AG09309 (cell line): ENCODE measurements at places on chromosomes 2 and 18.

DNA sequence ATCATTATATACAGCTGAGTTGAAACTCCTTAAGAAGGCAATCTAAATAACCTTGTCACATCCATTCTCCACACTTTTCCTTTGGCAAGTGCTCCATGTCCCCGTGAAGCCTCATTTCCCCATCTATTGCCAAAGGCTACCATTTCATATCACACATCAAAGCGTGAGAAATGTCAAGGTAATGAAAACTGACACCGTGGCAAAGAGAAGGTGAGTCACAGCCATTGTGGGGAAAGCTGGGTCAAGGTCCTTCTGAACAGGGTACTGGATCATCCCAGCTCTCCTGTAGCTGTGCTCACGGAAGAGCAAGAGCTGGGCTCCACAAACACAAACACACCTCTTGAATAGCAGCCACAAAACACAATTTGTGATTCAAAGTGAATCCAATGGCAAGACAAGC, 58.2 kb upstream of the REG3G start:
- DNase-seq = no peak

DNA sequence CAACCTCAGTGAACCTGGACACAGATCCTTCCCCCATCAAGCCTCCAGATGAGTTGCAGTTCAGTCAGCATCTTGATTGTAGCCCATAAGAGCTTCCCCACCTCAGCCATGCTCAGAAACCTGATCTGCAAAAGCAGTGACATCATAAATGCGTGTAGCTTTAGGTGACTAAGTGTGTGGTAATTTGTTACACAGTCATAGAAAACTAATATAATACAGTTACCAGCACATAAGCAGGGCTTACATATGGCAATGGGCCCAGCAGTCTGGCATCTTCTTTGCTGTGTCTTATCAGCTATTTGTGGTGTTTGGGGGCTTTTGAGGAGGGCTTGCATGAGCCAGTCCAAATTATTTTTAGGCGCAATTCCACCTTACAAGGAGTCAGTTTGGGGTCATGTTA, 807.0 kb downstream of the SLC4A3 start:
- DNase-seq = peak; percentile 27

- no peak for DNase-seq
Observed at GRCh38 chr2:8870441-8870840, 33.0 kb upstream of the KIDINS220 start.

DNA sequence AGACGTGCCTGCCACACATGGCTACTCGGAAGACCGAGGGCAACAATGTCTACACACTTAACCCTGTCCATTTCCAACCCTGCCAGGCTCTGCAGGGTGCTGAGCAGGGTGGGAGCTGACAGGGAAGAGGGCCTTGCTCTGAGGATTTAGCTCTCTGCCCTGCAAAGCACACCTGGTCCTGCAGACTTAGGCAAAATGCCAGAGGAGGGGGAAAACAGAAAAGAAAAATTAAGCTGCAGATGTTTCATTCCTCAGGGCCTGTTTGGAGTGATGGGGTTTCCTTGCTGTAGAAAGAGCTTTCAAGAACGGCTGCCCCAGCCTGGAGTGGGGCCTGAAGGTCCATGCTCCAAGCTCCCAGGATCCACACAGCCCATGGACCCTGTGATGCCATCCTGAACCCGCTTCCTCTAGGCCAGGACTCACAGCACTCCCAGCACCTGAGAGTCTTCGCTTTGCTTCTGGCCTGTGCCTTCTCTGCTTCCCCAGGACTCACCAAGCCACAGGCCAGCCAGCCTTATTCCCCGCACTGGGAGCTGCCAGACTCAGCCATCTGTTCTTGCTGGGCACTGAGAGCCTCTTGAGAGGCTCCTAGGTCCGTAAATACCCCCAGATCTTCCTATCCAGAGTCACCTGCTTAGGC, 9.1 kb upstream of the TEX51 start:
- no peak for DNase-seq

- no peak for DNase-seq
Observed at GRCh38 chr2:206241736-206242135, 32.7 kb upstream of the ZDBF2 start.

DNA sequence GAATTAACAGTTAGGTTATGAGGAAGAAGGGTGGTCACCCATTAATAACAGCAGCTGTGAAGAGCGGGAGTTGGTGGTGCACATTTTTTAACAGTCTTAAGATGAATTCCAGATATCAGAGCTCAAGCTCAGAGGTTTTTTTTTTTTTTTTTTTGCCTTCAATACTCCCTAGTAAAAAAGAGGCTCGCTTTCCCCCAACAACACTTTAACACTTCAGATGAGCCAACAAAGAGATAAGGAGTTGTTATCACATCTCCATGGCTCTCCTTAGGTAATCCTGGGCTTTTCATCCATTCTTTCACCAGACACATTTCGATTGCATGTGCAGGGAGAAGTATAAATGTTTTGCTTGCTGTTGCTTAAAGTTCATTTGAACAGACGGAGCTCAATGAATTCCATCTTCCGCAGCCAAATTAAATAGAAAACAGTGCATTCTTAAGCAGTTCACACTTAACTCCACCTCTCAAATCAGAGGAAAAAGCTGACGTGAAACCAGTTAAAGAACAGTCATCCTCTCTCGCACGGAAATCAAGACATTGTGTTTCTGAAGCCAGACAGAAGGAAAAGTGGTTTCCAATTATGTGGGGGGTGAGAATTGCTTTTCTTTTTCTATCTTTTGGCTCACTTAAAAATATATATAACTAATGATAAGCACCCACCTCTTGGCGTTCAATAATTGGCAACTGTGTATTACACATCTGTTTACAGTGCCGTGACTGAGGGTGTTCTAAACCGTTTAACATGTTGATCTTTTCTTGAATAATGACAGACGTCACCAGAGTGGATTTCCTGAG, 118.2 kb downstream of the ZNF521 start:
- peak; percentile 32 for DNase-seq

DNA sequence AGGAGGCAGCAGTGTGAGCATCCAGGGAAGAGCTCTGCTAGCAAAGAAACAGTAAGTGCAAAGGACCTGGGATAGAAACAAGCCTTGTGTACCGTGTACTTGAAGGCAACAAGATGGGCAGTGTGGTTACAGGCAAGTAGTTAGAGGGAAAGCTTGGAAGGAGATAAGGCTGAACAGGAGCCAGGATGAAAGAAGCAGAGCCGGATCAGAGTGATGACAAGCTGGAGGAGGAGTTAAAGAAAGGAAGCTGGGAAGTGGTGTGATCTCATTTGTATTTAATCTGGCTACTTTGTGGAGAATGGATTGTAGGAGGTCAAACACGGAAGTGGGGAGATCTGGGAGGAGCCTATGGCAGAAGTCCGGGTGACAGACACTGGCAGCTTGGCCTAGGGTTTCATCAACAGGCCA, 44.7 kb upstream of the VPS54 start:
- DNase-seq = no peak

- DNase-seq = no peak
Observed at GRCh38 chr18:58464104-58464625, 164.7 kb downstream of the ALPK2 start.

DNA sequence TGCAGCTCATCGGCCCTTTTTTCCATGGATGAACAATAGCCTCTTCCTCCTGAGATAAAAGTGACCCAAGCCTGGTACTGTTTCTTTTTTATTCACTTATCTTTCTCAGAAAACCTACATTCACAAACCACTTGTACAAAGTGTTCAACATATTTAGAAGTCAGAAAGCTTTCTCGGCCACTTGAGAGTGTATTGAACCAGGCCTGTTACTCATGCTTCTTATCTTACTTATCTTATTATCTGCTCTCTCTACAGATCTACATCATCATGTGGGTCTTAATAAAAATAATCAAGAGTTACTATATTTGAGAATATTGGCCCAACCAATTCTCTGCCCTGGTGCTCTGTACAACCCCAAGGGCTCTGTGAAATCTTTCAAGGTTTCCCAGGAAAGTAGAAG, 242.1 kb downstream of the MREG start:
- no peak for DNase-seq

DNA sequence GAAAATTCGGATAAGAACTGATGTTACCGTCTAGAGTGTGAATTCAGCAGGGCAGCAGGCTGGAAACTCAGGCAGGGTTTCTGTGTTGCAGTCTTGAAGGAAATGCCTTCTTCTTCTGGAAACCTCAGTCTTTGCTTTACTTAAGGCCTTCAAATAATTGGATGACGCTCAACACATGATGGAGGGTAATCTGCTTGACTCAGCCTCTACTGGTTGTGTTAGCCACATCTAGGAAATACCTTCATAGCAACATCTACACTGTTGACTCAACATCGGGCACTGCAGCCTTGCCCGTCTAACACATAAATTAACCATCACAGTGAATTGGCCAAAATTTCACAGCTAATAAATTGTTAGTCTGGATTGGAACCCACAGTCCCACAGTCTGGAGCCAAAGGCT, 37.2 kb downstream of the YPEL5 start:
- DNase-seq = no peak
